ENCODE measurements at places on chromosomes 1 and 21.

GRCh38 chr21:41865002-41865777, 14.0 kb downstream of the PRDM15 start:
- no peak for DNase-seq

- no peak for DNase-seq
Observed at GRCh38 chr1:212721388-212722247, 22.0 kb upstream of the BATF3 start.

- peak; percentile 60 for DNase-seq
Observed at GRCh38 chr1:24704411-24705259, 40.6 kb upstream of the CLIC4 start.

DNA sequence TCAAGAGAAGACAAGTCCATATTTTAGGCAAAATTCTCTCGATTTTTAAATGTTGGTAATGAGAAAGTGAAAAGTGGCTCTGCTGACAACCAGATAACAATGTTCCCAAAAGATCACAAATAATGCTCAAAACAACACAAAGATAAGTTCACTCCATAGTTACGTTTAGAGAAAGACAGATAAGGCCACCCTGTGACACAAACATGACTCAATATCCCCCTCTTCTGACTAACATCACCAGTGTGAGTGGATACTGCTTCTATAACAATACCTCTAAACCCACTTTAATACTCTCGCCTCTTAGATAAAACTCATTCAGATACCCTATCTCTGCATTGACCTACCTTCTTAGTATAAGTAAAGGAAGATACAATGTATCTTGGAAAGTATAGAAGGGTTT, 51.2 kb upstream of the RGS7 start:
- DNase-seq, result no peak

DNA sequence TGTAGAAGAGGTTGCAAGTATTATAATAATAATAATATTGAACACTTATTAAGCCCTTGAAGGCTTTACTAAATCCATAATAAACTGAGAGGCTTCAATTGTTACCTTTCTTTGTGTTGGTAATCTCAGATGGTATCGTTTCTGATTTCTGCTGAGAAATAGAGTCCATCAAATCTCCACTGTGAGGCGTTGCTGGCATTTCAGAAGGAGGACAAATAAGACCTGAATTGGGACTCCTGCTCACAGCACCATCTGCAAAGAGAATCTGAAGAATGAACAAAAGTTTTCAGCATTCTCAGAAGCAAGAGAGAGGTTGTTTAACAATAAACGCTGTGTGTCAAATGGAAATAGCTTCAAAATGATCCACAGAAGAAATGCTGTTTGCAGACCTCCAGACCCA, 93.7 kb downstream of the WDR3 start:
- no peak for DNase-seq

Data from tongue (tissue), 3 donors.